ENCODE measurements at places on chromosomes 6 and 20.

DNA sequence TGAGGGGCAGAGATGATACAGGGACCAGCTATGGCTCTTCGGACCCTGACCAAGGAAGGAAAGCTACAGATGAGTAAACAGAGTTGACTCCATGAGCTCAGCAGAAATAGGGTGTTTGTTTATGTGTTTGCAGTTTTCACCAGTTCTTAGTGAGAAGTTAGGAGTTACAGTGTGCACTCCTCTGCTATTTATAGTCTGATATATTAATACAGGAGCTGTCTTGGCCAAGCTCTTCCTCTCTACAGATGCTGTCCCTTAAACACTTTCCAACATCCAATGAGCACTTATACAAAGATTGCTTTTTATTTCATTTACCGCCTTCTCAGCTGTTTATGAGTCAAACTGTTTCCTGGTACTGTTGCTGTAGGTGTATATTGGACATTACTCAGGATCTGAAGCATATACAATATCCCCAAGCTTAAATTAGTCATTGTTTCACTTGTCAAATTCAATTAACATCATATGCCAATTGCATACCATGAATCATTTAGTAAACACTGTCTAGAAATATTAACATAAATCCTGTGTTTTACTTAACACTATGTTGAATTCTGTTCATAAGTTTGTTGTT is 618.0 kb downstream of the PRKN start:
- no peak for DNase-seq

- DNase-seq = no peak
Observed at GRCh38 chr6:89542081-89542857, 96.3 kb downstream of the LYRM2 start.

DNA sequence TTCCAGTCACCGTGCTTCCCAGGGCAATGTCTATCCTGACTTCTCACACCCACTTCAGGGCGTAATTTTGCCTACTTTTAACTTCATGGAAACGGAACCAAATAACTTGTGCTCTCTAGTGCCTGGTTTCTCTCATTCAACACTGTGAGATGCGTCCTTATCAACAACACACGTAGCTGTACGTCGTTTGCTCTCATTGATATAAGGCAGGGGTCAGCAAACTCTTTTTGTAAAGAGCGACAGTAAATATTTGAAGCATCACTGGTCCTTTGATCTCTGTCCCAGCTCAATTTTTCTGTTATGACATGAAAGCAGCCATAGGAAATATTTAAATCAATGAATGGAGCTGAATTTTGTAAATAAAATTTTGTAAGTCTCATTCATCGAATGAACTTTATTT is 239.3 kb upstream of the KCNG1 start:
- no peak for DNase-seq

DNA sequence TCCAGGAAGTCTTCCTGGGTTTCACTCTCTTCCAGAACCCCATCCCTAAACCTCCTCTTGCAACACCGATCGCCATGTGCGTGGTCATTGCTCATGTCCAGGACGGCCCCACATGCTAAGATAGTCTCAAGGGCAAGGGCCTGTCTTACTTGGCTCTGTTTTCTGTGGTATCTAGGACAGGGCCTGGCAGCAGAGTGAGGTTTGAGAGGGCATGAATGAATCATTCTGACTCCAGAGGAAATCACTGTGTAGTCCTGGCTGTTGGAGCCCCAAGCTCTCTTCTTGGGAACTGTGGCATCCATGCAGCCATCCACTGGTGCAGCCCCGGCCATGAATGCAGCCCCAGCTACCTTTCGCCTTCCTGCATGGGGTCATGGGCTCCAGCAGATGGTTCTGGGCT is 12.4 kb downstream of the SIRPA start:
- no peak for DNase-seq

DNA sequence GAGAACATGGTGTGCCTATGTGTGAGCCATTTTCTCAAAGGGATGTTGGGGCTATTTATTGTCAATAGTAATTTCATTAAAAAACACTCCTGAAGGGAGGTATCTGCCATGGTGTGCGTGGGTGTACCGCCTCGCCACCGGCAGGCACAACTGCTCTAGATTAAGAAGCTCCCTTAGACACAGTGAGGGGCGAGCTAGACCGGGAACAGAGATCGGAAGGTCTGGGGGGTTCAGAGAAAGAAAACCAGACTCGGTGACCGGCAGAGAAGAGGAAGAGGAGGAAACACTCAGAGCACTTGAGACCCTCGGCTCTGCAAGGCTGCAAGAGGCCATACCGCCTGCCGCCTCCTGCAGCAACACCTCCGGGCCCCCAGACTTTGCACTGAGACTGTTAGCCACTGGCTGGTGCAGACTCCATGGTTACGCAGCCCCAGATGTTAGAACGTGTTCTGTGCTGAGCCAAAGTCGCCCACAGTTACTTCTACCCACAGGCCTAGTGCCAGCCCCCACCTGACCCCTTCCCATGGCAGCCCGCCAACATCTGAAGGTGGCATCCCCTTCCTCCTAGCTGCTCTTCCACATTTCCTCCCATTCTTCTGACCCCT is 18.1 kb downstream of the PXDC1 start:
- DNase-seq = no peak

- DNase-seq = no peak
Observed at GRCh38 chr6:46972531-46972930, 50.8 kb upstream of the ADGRF5 start.

- DNase-seq = no peak
Observed at GRCh38 chr6:26358511-26358981, 6.5 kb upstream of the BTN3A2 start.

- DNase-seq = no peak
Observed at GRCh38 chr20:44395461-44396340, 40.2 kb downstream of the HNF4A start.

DNA sequence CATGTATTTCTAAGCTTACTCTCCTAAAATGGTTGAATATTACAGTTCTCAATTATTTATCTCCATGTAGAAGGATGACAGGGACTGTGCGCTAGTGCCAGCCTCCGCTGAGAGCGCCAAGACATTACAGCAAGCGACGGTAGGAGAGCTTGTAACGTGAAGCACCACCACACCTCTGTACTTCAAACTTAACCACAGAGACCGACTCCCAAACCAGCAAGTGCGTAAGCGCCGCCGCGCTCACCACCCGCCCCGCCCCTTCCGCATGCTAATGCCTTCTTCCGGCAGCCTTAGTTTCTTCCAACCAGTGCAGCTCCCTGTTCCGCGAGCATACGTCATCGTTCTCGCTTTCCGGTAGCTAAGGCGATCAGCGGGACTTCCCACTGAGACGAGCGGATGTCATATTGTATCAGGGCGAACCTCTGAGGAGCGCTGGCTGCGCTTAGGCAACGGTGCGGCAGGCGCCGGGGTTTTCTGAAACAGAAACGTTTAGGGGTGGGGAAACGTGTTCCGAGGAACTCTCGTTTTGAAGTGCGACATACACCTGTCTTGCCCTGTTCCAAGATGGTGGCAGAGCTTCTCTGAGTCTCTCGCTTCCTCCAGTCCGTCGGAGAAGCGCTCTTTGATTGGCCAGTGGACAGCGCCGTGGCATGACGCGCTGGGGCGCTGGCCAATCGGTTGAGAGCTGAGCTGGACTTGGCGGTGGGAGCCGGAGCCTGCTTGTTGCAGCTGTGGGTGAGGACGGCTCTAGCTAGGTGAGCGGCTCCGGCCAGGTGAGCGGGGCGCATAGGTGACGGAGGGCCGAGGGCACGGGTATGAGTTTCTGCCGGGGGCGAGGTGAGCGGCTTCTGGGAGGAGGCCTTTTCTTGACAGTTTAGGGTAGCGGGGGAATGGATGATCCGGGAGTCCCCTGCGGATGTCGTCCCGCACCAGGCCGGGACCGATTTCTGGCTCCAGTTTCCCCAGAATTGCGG is at the start of gene SEC23B:
Gene SEC23B, plus strand, starts transcription at position 723 of the 974 bp plus-strand sequence. CDS start 2,896 bp downstream, outside the sequence.
- DNase-seq = peak; percentile 97

- no peak for DNase-seq
Observed at GRCh38 chr6:15317934-15318902, 72.3 kb downstream of the JARID2 start.

GRCh38 chr6:169317441-169318202 is 64.0 kb upstream of the THBS2 start:
- DNase-seq = no peak

GRCh38 chr20:49501917-49502316 is 19.4 kb upstream of the KCNB1 start:
- no peak for DNase-seq

- no peak for DNase-seq
Observed at GRCh38 chr6:31541059-31541657, 645 bp downstream of the DDX39B start.

DNA sequence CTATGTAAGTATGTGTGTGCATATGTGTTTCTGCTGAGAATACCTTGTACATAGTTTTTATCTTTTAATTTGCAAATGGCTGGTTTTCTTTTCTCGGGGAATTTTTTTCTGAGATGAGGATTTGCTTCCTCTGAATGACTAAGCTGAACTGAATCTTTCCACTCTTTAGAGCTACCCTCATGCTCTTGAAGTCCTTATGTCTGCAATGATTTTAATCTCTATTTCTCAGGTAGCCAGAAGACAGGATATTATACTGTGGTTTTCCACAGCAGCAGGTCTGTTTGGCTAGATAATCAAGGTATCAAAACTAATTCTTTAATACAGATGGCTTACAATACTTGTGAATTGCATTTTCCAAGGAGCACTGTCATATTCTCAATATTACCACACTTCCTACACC is 114.7 kb downstream of the PLCB1 start:
- no peak for DNase-seq

- no peak for DNase-seq
Observed at GRCh38 chr20:16626849-16627248, 53.6 kb upstream of the KIF16B start.

- DNase-seq = no peak
Observed at GRCh38 chr20:20095114-20095872, 43.0 kb downstream of the CFAP61 start.

DNA sequence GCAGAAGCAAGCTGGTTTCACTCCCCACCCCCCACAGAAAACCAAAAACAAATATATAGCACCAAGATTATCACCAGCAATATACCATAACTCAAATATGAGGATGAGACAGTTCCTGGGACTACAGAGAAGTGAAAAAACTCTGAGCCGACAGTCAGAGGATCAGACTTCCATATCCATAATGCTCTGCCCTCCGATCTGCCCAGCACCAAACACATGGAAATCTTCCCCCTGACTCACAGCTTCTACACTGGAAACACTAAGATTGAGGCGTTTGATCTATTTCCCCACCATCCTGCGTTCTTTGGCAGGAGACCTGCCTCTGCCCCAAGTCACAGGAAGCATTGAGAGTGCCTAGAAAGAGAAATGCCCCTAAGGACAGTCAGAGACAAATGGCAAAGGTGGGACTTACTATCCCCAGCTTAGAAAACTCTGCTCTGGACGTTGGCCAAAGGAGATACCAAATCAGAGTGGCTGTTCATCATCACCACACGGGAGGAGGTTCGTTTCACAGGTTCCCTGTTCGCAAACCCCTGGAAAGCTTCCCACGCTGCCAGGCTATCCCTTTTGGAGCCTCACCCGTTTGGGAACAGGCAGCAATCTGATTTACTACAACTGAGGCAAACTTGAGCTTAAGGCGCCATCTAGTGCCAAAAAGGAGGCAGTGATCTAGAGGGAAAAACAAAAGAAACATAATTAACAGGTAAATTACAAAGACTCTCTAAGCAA is 48.7 kb upstream of the SRSF6 start:
- DNase-seq = no peak

- no peak for DNase-seq
Observed at GRCh38 chr6:35417979-35418661, 34.0 kb upstream of the FANCE start.

DNA sequence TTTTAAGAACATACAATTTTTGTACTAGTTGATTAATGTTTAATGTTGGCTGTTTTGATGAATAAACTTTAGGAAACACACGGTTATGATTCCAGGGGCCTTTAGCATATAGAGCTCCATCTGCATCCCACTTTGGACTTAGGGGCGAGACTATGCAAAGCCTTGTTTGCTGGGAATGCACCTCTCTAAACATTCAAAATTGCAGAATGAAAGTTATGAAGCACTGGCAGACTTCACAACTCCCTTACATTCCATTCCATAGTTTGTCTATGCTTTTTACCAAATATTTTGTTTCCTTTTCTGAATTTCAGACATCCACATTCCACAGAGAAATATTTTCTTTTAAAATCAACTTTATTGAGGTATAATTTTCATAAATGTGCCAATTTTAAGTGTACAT is 10.3 kb upstream of the TCP11 start:
- DNase-seq = no peak

DNA sequence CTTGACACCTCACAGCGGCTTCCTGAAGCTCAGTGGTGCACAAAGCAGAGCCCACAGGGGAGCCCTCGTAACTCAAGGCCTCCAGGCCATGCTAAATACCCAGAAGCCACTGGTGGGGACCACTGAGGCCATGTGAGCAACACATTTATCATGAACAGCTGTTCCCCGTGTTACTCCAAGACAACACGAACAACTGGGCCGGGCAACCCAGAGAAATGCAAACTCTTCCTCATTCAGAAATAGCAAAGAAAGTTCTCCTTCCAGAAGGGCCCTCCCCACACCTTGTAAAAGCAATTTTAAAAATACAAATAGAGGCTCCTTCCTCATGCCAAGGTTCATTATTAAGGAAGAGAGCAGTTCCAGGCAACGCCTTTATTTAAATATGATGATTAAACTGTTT is 36.3 kb upstream of the SLCO4A1 start:
- no peak for DNase-seq

- no peak for DNase-seq
Observed at GRCh38 chr6:14312587-14312986, 195.0 kb downstream of the CD83 start.

DNA sequence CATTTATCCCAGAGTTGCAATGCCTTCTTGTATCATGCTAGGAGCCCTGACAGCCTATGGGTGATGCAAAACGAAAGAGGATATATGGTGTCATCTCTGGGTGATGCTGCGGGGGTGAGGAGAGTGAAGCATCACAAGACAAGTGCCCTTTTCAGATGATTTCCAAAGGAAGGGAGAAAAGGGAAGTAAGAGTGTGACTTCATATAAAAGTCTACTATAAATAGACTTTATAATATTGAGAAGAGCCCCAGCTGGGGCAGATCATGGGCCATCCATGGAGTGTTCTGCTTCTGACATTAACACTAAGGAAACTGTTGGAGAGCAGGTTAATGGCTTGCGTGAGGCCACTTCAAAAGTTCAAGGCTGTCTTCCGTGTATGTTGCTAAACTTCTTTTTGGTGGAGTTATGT is 4.4 kb downstream of the CD83 start:
- no peak for DNase-seq

GRCh38 chr6:39381550-39382140 is 59.1 kb upstream of the KCNK16 start:
- no peak for DNase-seq

GRCh38 chr6:11219400-11219834 is 13.1 kb downstream of the NEDD9 start:
- no peak for DNase-seq

- DNase-seq = no peak
Observed at GRCh38 chr6:36492092-36492491, 49.3 kb downstream of the KCTD20 start.

DNA sequence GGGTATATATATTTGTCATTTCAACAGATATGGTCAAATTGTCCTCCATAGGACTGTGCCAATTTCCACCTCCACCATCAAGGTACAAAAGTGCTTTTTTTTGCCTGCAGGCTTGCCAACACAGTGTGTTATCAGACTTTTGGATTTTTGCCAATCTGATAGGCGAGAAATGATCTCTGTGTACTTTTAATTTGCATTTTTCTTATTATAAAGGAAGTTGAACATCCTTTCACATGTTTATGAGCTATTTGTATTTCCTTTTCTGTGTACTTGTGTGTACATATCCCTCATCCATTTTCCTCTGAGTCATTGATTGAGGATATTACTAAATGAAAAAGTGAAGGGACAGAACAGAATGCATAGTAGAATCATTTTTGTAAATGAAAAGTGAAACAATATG is 39.0 kb upstream of the PTPN1 start:
- no peak for DNase-seq

All from stimulated activated CD4-positive, alpha-beta T cell treated with anti-CD3 and anti-CD28 coated beads, TNF-alpha, amount 100 ng/mL, for 24 hours (primary cell).